ENCODE measurements at places on chromosomes 3 and 15.

- no peak for DNase-seq
Measured at GRCh38 chr3:14947100-14947885, at the start of gene NR2C2. TSS of gene NR2C2 (plus strand) at chr3:14947583. CDS start at chr3:15003915, 56,332 bp downstream.

DNA sequence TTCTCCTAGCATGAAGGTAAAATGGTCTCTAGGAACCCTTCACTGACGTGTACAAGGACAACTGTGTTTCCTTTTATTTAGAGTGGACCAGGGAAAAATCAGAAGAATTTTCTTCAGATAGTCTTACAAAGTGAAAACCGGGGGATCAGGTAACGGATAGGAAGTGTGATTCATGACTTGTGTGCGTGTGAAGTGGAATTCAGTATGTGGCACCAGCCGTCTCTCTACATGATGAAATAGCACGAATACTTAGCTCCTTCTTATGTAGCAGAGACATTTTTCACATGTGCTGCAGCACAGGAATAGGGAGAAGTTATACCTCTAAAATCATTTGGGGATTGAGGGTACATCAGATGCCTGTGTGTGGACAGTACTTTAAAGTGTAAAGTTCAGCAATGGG lies 159.2 kb downstream of the MEX3B start:
- DNase-seq, result no peak

DNA sequence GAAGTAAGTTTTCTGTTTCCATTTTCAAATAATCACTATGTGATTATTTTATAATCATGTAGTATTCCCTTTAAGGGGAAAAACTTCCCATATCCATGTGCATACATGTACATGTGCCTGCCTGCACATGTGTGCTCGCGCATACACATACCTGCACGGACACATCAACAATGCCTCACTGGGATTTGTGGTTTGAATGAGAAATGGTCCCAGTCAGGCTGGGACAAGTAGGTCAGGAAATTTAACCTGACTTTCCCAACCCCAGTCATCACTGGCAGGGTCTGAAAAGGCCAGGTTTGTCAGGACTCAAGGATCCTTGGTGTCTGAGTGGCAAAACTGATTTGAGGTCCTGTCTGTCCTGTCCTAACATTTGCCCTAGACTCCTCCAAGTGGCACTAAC lies 109.3 kb upstream of the MRPS22 start:
- DNase-seq, result no peak

- no peak for DNase-seq
Measured at GRCh38 chr15:38130205-38130567, 122.5 kb upstream of the SPRED1 start.

GRCh38 chr3:115611630-115612029 lies 11.7 kb upstream of the GAP43 start:
- DNase-seq, result no peak

- DNase-seq, result no peak
Measured at GRCh38 chr3:69747511-69748258, 8.4 kb downstream of the MITF start.

DNA sequence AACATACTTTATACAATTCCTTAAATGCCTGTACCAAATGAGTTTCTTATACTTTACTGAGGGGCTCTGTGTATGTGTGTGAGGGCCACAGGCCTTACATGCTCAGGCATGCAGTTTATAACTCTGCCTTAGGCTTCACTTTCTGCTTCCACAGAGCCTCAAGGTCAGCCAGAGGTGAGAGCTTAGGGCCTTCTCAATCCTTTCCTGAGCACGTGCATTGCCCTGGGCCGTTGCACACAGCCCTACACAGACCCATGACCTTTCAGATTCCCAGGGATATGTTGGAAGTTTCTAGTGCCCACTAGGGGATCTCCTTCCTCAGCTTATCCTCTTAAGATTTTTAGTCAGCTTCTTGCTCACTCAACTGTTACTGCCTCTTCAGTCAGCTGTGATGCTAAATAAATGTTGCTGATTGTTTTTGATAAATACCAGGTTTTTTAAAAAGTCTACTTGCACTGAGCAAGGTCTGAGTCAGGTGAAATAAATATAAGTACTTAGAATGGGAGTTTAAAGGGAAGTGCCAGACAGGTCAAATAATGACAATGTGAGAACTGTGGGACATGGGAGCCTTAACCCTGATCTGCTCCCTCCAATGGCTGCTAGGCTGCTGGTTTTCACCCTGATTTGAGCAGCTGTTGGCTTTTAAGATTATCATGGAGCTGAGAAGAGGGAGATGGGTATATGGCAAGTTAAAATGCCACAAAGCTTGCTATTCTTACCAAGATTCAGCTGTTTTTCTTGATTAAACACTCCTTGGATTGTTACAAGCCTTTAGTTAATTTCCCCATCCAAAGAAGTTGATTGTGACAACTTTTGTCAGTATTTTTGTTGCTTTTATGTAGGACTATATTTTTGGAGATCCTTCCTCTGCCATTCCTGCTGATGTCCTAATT lies 169.5 kb downstream of the PLD1 start:
- no peak for DNase-seq

GRCh38 chr3:132265488-132265887 lies 51.7 kb upstream of the ACP3 start:
- no peak for DNase-seq

DNA sequence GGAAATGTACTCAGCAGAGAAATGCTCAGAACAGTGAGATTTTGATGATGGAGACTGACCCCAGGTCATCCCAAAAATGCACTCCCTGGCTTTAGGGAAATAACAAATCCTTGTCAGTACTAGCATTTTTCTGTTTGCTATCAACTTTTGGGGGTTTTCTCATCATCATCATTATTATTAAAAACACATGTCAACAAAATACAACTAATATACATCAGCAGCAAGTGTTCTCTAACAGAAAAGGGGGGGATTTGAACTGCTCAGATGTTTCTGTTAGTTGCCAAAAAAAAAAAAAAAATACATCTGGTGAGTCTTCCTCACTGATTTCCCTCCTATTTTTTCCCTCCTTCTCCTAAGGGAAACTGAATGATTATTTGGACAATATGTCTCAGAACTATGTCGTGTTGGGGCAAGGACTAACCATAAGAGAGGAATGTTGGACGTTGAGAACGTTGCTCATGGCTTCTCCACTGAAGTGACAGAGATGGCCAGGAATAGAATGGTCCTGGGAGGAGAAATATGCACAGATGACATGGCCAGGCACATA lies 230.0 kb upstream of the MCTP2 start:
- DNase-seq, result no peak

- DNase-seq, result no peak
Measured at GRCh38 chr3:186994000-186994955, 64.0 kb downstream of the ST6GAL1 start.

DNA sequence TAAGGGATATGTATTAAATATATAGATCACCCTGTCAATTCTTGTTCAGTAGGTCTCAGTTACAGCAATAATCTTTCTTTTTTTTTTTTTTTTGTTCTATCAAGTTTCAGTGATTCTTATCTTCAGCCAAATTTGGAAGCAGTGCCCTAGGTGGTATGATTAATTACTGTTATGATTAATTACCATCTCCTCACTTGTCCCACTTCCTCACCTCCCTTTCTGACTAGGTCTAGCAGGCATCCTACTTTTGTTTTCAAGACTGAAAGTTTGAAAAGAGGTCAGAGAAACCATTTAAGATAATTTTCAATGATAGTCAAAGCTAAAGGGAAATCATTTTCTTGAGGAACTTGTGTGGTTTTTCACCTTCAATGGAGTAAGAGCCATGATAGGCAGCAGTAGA lies 144.0 kb upstream of the CNTN4 start:
- DNase-seq, result no peak

GRCh38 chr15:99467338-99467720 lies 98.5 kb upstream of the MEF2A start:
- no peak for DNase-seq

DNA sequence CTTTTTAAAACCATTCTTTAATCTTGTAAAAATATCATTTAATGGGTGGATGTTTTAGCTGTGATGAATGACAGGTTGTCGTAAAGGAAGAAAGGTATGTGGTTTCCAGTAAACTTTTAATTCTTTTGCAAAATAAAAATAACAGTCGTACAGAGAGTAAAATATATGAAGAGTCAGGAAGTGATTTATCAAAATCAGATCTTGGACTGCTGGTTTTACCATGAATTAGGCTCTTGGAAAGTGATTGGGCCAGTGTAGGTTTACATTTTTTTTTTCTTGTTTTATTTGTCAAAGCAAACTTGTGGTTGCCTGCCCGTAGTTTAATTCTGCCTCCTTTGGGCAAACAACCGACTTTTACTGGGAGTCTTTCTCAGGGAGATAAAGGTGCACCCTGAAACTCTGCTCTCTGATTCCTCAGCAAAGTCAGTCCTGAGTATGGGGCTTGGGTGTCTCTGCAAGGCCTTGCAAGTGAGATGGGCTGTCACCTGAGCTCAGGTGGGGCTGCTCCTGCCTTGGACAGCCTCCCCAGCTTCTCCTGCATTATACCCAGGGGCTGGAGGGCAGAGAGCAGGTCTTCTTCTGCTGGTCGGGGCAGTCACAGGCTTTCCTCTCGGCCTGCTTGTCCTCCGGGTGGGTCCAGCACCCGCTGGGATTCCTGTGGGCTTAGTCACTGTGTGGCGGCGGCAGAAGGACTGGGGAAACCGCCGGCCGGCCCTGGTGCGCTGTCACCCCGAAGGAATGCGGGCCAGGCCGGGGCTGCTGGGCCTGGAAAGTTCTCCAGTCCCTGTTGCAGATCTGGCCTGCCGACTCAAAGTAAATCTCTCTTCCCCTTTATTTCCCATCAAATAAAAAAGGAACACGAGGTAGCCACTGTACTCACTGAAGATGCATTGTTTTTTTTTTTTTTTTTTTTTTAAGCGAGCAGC lies 79.0 kb downstream of the IGF1R start:
- DNase-seq, result no peak

GRCh38 chr3:112519424-112520001 lies 20.2 kb upstream of the BTLA start:
- no peak for DNase-seq

DNA sequence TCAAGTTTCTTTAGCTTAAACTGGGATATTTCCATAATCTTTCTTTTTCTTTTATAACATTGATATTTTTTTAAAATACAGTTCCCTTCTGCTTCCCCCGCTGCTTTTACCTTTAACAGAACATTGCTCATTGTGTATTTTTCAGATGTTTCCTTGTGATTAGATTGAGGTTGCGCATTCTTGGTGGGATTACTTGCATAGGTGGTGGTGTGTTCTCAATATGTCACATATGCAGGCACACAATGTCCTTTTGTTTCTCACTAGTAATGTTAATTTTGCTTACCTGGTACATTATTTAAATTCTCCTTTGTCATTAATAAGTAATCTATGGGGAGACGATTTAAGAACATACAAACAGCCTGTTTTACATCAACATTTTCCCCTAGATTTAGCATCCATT lies 48.2 kb downstream of the HMG20A start:
- no peak for DNase-seq

DNA sequence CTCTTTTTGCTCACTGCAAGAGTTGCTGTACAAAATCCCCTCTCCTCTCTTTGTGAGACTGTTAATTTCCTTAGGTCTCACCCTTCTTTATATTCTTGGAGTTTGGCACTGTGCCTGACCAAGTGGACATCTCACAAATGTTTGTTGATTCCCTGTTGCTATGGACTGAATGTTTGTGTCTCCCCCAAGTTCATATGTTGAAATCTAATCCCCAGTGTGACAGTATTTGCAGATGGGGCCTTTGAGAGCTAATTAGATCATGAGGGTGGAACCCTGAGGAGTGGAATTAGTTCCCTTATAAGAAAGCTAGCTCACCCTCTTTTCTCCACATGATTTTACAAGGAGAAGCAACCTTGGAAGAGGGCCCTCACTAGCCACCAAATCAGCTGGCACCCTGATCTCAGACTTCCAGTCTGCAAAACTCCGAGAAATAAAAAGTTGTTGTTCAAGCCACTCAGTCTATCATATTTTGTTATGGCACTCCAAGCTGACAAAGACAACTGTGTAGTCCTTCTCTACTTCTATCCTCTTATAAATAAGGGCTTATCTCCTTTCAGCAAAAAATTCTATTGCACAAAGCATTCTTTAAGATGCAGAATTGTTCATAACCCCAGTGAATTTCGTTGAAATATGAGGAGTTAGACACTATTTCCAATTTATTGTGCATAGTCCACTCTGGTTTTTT lies 65.5 kb upstream of the NPHP3 start:
- DNase-seq, result no peak

- no peak for DNase-seq
Measured at GRCh38 chr3:80227216-80227615, 459.4 kb upstream of the ROBO1 start.

- DNase-seq, result no peak
Measured at GRCh38 chr15:68343579-68344225, 66.2 kb downstream of the FEM1B start.

GRCh38 chr3:189355481-189356201 lies 183.9 kb downstream of the TPRG1 start:
- no peak for DNase-seq

- DNase-seq, result no peak
Measured at GRCh38 chr3:13575459-13576061, 26.6 kb downstream of the FBLN2 start.

DNA sequence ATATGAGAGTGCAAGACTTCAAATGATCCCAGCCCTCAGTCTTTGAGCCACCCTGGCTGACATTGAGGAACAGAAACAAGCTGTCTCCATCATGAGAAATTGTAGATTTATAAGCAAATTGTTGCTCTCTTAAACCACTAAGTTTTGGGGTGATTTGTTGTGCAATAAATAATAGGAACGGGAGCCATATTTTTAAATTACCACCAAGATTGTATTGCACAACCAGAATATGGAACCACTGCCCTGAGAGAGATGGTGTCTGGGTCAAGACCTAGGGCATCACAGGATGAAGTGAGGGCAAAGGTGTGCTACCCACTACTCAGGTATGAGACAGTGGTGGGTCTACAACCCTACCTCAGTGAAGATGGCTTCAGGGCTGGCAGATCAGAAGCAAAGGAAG lies 2.3 kb upstream of the CFAP92 start:
- no peak for DNase-seq

- no peak for DNase-seq
Measured at GRCh38 chr15:58771621-58772250, 634 bp downstream of the MINDY2 start.

GRCh38 chr3:42036483-42036823 lies 54.7 kb upstream of the TRAK1 start:
- DNase-seq, result no peak

GRCh38 chr3:126124148-126124868 lies 40.4 kb upstream of the SLC41A3 start:
- no peak for DNase-seq

GRCh38 chr15:23854203-23854911 lies 167.3 kb upstream of the NDN start:
- DNase-seq, result no peak

- no peak for DNase-seq
Measured at GRCh38 chr3:149501524-149501923, 27.0 kb downstream of the TM4SF4 start.

GRCh38 chr3:114645392-114645791 lies 351.6 kb downstream of the TIGIT start:
- no peak for DNase-seq

DNA sequence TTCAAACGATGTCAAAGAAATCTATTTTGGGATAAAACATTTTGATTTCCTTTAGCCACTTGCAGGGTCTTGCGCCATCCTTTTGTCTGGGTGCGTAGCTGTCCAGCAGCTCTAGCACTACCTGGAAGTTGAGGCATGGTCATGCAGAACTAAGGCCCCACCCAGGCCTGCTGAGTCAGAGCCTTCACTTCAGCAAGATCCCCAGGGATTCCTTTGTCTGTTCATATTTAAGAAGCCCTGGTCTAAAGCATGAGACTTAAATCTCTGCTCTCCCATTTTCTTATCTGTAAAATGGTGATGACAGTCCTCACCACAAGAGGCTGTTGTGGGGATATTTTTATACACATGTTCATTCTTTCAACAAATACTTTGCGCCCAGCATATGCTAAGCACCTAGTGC lies 99.0 kb upstream of the CTDSPL start:
- no peak for DNase-seq

- DNase-seq, result no peak
Measured at GRCh38 chr3:45774581-45775521, 21.5 kb downstream of the SLC6A20 start.
